ENCODE measurements at places on chromosomes 2 and 18. TPM values are rescaled to one million over a fixed set of nuclear protein-coding genes. Genes with fewer than 3 reads are reported as not detected.

The ARHGAP25 gene
- 1.4 TPM for total RNA-seq

The POLR1B gene
- total RNA-seq: 12.7 TPM

The CPO gene
- total RNA-seq: not detected

The CD302 gene
- 11.5 TPM for total RNA-seq

The TXNDC2 gene
- total RNA-seq: 0.64 TPM

The MBP gene
- total RNA-seq: 1.8 TPM

The MCEE gene
- 15.4 TPM for total RNA-seq

The TNFRSF11A gene
- total RNA-seq: under 0.01 TPM

The ANXA4 gene
- 33.1 TPM for total RNA-seq
